Thyroid gland (tissue), 4 donors: ENCODE measurements at places on chromosomes 1 and 21. TPM values are rescaled to one million over a fixed set of nuclear protein-coding genes. Genes with fewer than 3 reads are reported as not detected.
A peak's percentile ranks its signal among the peaks of the same experiment; 100 is the strongest.

DNA sequence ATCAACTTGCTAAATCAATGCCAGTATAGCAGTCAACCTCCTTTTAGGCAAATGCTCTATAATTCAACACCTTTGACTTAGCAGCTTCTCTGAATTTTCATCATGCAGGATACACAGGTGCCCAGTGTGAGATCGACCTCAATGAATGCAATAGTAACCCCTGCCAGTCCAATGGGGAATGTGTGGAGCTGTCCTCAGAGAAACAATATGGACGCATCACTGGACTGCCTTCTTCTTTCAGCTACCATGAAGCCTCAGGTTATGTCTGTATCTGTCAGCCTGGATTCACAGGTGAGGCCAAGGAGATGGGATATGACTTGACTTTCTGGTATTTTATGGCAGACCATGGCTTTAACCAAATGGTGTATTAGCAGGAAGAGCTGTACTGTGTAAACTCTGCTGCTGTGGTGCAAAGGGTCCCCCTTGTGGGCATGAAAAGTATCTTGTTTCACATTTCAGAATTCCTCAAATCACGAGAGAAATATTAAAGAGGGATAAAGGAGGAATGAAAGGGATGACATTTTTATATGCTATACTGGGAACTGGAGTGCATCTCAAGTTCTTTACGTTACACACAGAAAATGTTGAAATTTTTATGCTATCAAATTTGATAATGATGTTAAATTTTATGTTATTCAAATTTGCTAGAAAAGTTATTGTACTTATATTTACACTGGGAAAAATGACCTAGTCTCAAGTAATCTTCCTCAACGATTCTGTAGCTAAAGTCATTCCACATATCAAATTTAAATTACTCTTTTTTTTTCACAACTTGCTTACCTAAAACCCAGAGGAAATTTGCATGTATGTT is 88.9 kb downstream of the CRB1 start:
- no peak overlapping the region for H3K4me3 ChIP-seq
- H3K27ac ChIP-seq: no peak overlapping the region
- H3K36me3 ChIP-seq: no peaks in the 10 kb centered on the region
- H3K27me3 ChIP-seq: no peaks in the 10 kb centered on the region
- peak; percentile 12 for DNase-seq

DNA sequence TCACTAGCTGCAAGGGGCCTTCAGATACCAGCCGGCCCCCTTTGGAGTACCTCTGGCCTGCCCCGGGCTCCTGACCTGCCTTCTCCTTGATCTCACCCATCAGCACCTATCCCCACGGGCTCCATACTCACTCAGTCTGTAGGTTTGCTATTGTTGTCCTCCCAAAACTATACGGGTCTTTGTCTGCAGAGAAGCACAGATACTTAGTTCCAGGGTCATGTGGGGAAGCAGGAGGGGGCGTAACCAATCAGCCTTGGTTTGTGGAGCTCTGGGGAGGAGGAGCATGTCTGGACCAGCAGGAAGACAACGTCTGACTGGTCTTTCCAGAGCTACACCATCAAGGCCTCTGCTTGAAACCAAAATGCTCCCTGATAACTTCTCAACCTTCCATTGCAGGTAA is 15.2 kb downstream of the TMEM63A start:
- no peak overlapping the region for H3K4me3 ChIP-seq
- H3K36me3 ChIP-seq: peaks cover 41% of the 10 kb centered on the region
- DNase-seq: no peak
- no peaks in the 10 kb centered on the region for H3K4me1 ChIP-seq
- no peaks in the 10 kb centered on the region for H3K27me3 ChIP-seq

LCE3D gene
- not detected for total RNA-seq

GRCh38 chr1:109322974-109323373 is 16.2 kb upstream of the MYBPHL start:
- DNase-seq: no peak
- no peak overlapping the region for H3K4me3 ChIP-seq
- peaks cover 73% of the 10 kb centered on the region for H3K36me3 ChIP-seq
- H3K27me3 ChIP-seq: no peaks in the 10 kb centered on the region

DNA sequence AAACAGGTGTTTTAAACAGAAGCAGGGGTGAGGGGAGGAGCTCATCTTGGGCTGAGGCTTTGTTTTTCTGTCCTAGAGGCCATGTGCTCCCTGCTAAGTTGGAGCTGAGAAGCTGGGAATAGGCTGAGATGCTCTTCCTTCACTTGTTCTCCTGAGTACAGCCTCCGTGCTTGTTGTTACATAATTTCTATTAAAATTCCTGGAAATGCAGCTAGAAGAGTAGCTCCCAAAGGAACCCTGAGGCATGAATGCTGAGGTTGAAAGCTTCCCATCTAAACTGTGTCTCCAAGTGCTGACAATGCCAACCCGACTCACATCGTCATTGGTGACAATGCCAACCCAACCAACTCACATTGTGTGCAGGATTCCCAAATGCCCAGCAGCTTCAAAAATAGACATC is 12.6 kb upstream of the ITPKB start:
- H3K27me3 ChIP-seq: no peaks in the 10 kb centered on the region
- no peak overlapping the region for H3K4me3 ChIP-seq
- no peak for DNase-seq
- no peaks in the 10 kb centered on the region for H3K4me1 ChIP-seq
- no peak overlapping the region for H3K27ac ChIP-seq

DNA sequence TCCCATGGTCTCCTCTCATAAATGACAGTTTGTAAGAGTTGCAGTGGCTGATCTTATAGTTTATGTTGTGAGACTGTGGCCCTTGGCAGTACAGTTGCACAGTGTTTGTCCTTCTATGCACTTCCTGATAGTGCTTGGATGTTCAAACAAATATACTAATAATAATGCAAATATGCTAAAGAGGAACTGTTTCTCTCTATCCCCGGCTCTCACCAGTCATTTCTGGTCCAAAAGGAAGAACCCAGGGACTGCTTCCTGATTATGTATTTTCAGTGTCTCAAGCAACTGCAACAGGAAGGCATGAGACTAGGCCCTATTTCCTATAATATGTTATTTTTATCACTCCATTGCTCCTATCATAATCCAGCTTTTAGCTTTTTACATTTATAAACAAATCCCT is 17.0 kb upstream of the SUCO start:
- no peaks in the 10 kb centered on the region for H3K36me3 ChIP-seq
- no peak for DNase-seq
- H3K27ac ChIP-seq: no peak overlapping the region
- no peak overlapping the region for H3K4me3 ChIP-seq

TFF3 gene
- 246 TPM for total RNA-seq

DNA sequence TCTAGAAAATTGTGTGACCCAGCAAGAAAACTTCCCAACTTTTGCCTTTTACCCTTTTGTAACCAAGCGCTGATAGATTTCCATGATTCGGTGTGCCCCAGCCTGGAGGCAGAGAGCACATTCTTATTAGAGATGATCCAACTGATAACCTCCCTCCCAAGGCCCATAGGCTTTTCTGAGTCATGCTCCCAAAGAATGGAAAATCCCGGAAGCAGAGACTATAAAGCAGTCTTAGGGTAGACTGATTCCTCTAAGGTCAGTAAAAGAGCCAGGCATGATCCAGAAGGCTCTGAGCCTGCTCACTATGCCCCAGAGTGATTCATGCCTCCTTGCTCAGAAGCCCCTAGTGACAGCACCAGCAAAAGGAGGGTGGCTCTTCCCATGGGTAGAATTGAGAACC is 4.3 kb downstream of the CAMK1G start:
- H3K4me1 ChIP-seq: peaks cover 5% of the 10 kb centered on the region
- no peak overlapping the region for H3K4me3 ChIP-seq
- no peak for DNase-seq
- no peaks in the 10 kb centered on the region for H3K36me3 ChIP-seq

DNA sequence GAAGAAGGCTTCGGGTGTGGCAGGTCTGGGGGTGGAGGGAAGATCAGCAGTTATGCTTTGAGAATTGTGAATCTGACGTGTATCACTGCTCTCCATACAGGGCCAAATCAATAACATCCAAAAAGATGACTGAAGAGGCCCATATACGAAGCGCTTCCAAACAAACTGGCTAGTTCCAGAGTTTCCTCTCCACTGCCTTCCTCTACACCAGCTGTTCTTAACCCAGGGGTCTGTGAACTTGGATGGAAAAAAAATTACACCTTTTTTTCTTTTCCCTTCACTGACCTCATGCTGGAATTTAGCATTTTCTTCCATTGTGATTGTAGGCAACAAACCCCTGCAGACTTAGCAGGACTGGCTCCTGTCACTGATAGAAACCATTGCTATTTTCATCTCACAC is 77.1 kb upstream of the NBL1 start:
- H3K27me3 ChIP-seq: no peaks in the 10 kb centered on the region
- no peak overlapping the region for H3K27ac ChIP-seq
- H3K4me1 ChIP-seq: peaks cover 5% of the 10 kb centered on the region
- H3K36me3 ChIP-seq: no peaks in the 10 kb centered on the region
- no peak overlapping the region for H3K4me3 ChIP-seq

DNA sequence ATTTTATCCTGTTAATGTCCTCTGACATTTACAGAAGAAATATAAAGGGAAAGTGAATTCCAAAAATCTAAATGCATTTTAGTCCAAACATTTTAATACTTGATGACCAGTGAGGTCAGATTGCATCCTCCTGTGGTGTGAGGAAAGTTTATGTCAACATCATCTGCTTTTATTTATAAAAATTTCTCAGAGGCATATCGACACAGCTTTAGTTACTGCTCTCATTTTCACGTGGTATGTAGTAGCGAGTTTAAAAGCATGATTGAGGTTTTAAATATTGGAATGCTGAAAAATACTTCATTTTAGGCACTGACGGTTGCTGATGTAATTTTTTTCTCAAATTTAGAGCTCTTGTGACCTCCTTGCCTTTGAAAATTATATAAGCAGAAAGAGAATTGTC is 234.8 kb downstream of the HMCN1 start:
- DNase-seq: no peak
- peaks cover 16% of the 10 kb centered on the region for H3K4me1 ChIP-seq
- H3K4me3 ChIP-seq: no peak overlapping the region
- no peaks in the 10 kb centered on the region for H3K36me3 ChIP-seq
- H3K27me3 ChIP-seq: no peaks in the 10 kb centered on the region

DNA sequence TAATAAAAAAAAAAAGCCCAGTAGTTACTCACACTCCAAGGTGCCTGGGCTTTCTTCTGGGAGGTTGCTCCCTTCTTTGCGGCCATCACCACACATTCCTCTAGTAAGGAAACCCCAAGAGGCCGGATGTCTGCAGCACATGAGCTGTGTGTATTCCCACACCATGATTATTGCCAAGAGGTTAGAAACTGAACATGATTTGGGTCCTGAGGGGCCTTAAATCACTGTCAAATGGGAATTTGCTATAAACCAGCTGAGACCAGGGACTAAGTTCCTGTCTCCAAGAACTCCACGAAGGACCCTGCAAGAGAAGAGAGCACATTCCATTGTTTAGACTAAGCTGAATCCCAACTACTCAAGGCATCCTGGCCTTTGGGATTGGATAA is 85.3 kb upstream of the SSX2IP start:
- no peaks in the 10 kb centered on the region for H3K4me1 ChIP-seq
- DNase-seq: no peak
- no peak overlapping the region for H3K4me3 ChIP-seq
- no peaks in the 10 kb centered on the region for H3K36me3 ChIP-seq
- H3K27ac ChIP-seq: no peak overlapping the region
- H3K27me3 ChIP-seq: no peaks in the 10 kb centered on the region

DNA sequence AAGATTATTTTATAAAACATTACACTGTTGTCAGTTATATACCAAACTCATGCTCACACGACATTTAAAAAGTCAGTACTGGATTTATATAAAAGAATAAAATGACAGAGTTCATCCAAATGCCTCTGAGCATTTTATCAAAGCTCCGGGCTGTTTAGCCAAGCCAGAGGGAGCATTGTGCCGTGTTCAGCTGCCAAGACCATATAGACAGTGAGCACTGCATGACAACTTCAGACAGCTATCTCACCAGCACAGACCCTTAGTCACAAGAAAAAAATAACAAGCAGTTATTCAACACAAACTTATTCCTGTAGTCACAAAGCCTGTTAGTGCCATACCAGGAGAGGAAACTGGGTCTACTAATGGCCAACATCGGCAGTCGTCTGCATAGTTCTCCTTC is 88.0 kb upstream of the PBX1 start:
- no peaks in the 10 kb centered on the region for H3K4me1 ChIP-seq
- DNase-seq: no peak
- no peak overlapping the region for H3K4me3 ChIP-seq
- no peak overlapping the region for H3K27ac ChIP-seq
- no peaks in the 10 kb centered on the region for H3K27me3 ChIP-seq

DNA sequence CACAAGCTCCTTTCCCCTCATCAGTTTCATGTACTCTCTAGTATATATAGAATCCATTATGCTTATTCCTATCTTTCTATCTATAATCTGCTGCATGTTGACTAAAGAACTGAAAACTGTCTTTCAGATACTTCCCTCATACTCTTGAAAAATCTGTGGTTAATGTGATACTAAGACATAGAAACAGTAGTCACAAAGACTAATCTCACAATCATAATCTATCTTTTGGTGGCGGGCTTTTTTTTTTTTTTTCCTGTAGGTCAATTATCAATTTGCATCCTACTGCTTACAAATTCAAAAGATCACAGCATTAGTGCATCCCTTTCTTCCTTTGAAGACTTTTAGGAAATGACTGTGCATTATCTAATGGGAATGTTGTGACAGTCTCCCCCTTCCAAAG is 4.7 kb downstream of the UBR4 start:
- peaks cover under 1% of the 10 kb centered on the region for H3K36me3 ChIP-seq
- DNase-seq: no peak
- H3K27me3 ChIP-seq: no peaks in the 10 kb centered on the region
- no peak overlapping the region for H3K4me3 ChIP-seq
- H3K4me1 ChIP-seq: peaks cover 20% of the 10 kb centered on the region

TNFAIP8L2 gene
- total RNA-seq: 4.2 TPM

DNA sequence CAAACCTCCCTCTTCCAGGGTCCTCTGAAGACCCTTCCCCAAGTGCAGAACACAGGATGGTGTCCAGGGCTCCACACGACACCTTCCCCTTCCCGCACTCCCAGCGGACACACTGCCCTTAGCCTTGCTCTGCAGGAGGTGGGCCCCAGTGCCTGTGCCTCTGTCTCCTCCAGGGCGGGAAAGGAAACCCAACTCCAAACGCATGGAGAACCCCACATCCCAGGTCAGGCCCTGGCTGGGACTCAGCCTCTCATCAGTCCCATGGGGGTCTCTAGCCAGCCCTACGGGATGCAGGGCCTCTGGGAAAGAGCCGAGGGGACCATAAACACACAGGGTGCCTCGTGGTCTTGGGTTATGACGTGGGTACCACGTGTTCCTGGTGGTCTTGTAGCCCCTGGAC is 5.6 kb upstream of the SMYD3 start:
- H3K27ac ChIP-seq: no peak overlapping the region
- H3K4me1 ChIP-seq: no peaks in the 10 kb centered on the region
- no peak overlapping the region for H3K4me3 ChIP-seq
- H3K27me3 ChIP-seq: no peaks in the 10 kb centered on the region
- no peaks in the 10 kb centered on the region for H3K36me3 ChIP-seq
- DNase-seq: no peak

DNA sequence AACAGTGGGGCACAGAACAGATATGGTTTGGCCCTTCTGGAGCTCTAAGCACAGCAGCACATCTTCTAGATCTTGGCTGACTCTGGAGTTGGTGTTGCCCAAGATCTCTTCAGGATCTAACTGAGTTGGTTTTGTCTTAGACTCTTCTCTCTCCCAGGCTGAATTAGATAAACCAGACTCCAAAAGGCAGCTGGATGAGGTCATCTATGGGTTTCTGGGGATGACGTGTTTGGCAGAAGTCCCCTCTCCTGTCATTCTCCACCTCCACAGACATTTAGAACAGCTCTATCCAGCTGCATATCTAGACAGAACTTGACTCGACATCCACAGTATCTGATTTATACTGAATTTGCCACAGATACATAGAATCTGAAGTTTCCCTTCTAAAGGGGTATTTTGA is 75.3 kb downstream of the ST6GALNAC5 start:
- no peak overlapping the region for H3K4me3 ChIP-seq
- no peak overlapping the region for H3K27ac ChIP-seq
- H3K36me3 ChIP-seq: no peaks in the 10 kb centered on the region
- no peaks in the 10 kb centered on the region for H3K4me1 ChIP-seq
- no peaks in the 10 kb centered on the region for H3K27me3 ChIP-seq
- DNase-seq: no peak

FMO3 gene
- total RNA-seq: 1.6 TPM

QSOX1 gene
- total RNA-seq: 45.2 TPM
